ENCODE measurements at places on chromosomes 5 and 9.

DNA sequence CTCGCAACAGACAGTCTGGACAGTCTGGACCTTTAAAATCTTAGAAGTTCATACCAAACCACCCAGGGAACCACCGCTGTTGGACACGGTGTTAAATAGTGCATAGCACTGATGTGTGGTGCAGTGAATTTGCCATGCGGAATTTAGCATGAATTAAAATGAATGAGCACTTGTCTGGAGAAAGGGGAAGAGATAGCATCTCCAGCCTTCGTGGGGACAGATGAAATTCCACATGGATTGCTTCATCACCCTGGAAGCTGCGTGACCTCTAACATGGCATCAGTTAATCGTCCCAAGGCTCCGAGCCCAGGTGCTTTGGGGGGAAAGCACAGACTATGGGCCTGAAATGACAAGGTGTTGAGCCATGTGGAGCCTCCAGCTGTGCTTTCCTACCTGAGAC, 91.4 kb downstream of the ADAMTS16 start:
- no peak for DNase-seq

DNA sequence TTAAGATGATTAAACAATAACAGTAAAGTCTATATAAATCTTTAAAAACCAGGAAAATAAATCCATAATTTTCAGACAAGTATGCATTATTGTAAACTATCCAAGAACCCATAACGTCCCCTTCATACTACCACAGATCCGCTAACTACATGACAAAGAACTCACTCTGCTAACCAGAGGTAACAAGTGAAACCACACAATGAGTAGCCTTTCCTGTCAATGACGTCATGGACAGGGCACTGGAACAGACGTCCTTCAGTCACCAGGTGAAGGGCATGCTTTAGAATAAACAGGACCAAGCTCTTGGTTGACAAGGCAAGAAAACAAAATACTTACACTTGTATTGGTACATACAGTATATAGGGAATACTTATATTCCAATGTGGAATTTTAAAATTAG, 45.2 kb downstream of the RNF130 start:
- DNase-seq, result no peak

- no peak for DNase-seq
These were observed 142.9 kb downstream of the SLCO4C1 start for GRCh38 chr5:102153003-102153759.

DNA sequence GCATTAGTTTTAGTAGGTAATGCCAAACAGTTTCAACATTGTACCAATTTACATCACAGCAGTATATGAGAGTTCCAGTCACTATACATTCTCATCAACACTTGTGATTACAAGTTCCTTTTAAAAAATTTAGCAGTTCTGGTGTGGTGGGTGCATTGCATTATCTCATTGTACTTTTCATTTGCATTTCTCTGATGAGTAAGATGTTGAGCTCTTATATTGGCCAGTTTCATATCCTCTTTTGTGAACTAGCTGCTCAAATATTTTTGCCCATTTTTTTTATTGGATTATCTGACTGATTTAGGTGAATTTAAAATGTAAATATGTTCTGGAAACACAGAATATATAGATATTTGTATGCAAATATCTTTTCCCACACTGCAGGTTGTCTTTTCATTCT, 160.9 kb upstream of the NR3C1 start:
- DNase-seq, result no peak

DNA sequence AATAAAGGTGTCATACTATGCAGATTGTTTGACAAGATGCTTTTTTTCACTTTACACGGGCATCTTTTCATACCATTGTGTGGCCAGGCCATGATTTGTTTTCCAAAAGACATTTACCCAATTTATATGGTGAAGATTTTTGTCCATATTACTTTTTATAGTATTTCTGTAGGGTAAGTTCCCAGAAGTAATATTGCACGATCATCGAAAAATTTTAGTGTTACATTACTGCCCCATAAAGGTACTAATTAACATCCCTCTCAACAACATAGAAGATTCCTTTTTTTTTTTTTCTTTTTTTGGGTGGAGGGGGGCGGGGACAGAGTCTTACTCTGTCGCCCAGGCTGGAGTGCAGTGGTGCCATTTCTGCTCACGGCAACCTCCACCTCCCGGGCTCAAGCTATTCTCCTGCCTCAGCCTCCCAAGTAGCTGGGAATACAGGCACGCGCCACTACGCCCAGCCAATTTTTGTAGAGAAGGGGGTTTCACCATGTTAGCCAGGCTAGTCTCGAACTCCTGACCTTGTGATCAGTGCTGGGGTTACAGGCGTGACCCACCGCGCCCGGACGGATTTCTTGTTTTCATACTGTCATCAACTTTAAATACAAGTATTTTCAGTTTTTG, 1.2 kb upstream of the ROPN1L start:
- no peak for DNase-seq

- no peak for DNase-seq
These were observed 33.6 kb upstream of the SLC36A1 start for GRCh38 chr5:151413800-151414199.

DNA sequence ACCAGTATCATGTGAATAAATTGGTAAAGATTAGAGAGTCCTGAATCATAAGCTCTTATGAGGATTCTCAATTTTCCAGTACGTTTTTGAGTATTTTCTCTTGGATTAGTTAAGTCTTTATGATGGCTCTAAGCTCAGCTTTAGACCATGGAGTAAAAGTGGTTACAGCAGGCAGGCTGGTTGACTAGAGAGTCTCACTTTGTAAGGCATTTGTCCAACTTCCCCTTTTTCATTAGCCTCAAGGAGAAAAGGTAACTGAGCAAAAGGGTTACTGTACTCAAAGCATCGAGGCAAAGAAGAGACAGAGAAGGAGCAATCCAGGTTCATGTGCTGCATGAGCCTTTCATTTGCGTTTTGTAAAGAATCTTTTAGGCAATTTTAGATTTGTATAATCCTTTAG, 8.5 kb downstream of the NOP16 start:
- DNase-seq, result no peak

DNA sequence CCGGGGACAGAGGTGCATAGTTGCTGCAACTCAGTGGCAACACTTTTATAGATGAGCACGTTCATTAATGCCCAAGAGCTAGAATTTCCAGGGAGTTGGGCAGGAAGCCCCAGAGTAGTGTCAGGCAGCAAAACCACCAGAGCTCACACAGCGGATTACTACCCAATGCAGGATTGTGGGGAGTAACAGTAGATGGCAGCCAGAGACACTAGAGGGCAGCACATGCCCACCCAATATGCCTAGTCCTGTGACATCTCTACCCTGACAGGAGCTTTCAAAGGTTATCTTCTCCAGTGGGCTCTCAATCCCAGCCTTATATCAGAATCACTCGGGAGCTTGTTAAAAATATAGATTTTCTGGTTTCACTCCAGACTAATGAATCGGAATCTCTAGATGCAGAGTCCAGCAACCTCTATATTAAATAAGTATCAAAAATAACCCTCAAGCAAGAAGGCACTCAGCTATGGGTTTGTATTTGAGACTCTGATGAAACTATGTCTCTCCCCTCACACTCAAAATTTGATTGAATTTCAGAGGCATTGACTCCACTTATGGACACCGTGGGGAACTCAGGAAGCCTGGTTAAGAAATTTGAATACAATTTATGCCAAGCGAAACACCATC, 58.4 kb upstream of the PHF24 start:
- peak; percentile 70 for DNase-seq

GRCh38 chr9:38334234-38334633, 58.3 kb upstream of the ALDH1B1 start:
- no peak for DNase-seq
